ENCODE measurements at places on chromosomes 1 and 21.

DNA sequence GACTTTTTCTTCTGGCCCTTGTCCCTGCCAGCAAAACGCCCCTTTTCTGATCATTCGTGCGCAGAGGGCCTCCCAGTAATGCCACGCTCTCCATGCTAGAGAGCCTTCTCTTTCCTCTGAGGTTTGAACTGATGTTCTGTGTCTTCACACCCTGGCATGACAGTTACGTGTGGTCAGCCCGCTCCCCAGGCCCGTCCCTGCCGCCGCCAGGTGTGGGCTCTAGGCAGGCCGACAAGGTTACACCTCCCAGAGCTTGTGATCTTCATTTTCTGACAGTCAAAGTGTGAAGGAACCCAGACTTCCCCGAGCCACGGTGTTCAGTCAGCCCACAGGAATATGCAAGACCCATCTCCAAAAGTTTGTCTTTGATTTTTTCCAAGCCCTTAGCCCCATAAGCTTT lies 265.6 kb downstream of the TM2D1 start:
- no peak for DNase-seq

GRCh38 chr1:53851571-53852285 lies 13.6 kb upstream of the NDC1 start:
- no peak for DNase-seq

- DNase-seq = no peak
Measured at GRCh38 chr1:109265741-109266330, 16.5 kb downstream of the CELSR2 start.

- no peak for DNase-seq
Measured at GRCh38 chr1:180630408-180631193, 1.2 kb upstream of the XPR1 start.

DNA sequence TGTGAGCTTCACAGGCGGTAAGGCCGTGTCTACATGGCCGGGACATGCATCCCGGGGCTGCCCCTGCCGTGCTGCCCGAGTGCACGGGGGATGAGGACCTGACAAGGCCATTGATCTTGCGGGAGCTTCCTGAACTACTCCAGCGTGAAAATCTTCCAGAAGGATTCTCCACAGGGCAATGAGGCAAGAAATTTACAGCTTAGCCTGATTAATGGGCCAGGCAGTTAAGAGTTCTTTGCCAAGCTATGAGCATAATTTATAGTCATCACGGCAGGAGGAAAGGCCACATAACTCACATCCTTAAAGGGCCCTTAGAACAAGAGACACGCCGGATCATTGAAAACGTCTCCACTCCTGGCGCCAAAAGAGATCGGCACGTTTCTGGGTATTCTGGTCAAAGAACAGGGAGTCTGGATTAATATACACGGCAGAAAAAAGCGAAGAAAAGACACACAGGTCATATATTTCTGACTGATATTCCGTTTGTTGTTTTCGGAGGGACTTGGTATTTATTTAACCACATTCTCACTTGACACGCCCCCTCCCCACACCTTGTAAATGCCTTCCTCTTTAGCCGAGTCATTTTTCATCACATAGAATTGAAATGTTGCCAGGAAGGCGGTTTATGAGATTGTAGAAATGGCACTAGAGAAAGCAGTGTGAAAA lies 180.5 kb downstream of the DYRK1A start:
- no peak for DNase-seq
